Right renal cortex interstitium (tissue), 3 donors: ENCODE measurements at places on chromosomes 1 and 21.

GRCh38 chr1:184507604-184508280 is 120.9 kb downstream of the C1orf21 start:
- no peak for DNase-seq

GRCh38 chr1:212286556-212287131 is 1.4 kb downstream of the PPP2R5A start:
- DNase-seq = no peak

GRCh38 chr1:30816211-30817076 is 58.9 kb upstream of the LAPTM5 start:
- DNase-seq = no peak

DNA sequence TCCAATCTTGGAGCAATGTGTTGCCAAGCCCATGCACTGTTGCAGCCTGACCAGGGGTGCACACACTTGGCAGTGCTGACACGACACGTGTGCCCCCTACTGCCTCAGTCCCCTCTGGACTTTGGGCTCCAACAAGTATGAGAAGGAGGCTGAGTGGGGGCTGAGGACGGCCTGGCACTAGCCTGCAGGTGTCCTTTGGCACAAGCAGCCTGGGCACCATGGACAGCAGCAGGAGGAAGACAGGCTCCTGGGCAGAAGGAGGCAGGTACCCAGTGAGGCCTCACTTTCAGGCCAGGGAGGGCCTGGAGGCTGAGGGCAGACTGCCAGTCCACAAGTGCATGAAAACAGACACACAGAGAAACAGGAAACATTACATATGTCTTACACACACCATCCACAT is 1702.9 kb upstream of the B3GALT2 start:
- no peak for DNase-seq
